ENCODE measurements at places on chromosomes 4 and X.
A peak's percentile ranks its signal among the peaks of the same experiment; 100 is the strongest.

DNA sequence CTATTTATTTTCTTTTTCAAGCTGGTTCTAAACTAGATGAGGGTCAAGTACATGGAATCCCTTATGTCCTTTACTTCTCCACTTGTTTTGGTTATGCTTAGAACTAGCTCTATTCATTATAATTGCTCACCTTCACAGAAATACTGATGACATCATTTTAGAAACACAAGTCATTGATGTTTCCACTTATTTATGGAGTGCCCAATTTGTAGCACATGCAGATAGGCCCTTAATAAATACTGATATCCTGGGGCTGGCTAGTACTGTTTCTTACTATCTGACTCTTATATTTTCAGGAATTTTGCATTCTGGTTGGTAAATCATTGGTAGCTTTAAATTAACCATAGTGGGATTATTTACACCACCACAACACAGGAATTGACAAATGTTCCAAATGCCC, 112.2 kb downstream of the NAA11 start:
- no peak for DNase-seq

DNA sequence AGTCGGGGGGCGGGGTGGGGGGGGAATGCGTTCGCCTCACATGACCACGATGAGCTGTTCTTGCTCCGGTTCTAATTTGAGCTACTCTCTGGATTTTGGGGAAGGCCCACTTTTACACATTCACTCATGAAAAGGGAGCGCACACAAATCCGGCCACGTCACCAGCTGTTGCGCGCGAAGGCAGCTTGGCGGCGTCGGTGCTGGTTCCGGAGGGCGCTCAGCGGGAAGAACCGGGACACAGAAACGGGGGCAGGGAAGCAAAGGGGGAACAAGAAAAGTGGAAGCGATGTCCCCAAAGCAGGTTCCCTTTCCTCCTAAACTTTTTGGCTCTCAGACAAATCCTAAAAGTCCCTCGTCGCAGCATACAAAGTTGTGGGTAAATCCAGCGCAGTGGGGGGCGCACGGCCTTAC, 605 bp downstream of the ANXA5 start:
- DNase-seq = no peak

DNA sequence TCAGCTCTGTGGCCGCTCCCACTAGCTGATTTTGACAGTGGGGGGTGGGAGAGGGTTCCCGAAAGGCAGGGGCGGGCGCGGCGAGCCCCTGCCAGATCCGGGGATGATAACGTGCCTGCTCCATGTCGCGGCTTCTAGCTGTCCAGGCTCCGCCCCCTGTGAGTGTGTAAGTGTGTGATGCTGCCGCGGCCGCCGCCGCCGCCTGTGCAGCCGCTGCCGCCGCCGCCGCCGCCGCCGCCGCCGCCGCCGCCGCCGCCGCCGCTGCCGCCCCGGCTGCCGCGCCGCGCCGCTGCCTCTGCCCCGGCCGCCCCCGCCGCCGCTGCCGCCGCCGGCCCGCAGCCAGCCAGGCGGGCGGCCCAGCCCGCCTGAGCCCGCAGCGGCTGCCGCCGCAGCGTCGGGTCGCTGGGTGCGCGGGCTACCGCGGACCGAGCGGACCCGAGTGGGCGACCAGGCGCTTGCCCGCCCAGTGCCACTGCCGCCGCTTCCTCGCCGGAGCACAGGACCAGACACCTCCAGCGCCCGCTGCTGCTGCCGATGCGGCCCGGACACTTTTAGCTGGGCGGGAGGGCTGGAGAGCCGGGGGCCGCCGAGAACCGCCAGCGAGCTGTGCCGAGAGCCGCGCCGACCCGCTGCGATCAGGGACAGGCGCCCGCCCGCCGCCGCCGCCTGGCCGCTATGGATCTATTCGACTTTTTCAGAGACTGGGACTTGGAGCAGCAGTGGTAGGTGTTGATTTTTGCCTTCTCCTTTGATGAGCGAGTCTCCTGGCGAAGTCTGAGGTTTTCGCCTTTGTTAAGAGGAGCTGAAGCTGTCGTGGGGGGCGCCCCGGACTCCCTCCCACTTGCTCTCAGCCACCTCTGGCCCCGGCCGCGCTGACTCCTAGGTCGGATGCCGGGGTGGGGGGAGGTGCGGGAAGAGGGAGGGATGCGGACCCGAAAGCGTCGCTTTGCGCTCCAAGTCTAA, at the start of gene AFF2:
TSS of gene AFF2 (plus strand) at position 195 of the 963 bp plus-strand sequence. CDS start at position 676, 481 bp downstream.
- DNase-seq = peak; percentile 13

DNA sequence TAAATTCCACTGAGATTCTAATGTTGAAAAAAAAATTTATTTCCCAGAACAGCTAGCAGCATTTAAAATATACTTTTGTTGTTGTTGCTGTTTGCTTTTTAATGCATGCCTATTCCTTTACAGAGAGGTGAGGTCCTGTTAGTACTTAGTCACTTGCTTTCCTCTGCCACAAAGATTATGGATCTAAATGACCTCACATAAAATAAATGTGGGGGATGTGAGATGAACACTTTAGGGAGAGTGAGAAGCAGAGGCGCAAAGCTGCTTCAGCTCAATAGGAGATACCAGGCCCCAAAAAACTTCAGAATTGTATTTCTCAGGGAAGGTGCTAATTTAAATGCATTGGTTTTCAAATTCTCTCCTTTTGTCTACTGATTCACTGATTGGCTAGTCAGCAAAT, 4.0 kb downstream of the LDB2 start:
- DNase-seq = no peak

- no peak for DNase-seq
Measured at GRCh38 chr4:33161202-33161601, 2441.0 kb downstream of the PCDH7 start.

GRCh38 chr4:179447308-179447707, 2005.1 kb upstream of the AGA start:
- no peak for DNase-seq

DNA sequence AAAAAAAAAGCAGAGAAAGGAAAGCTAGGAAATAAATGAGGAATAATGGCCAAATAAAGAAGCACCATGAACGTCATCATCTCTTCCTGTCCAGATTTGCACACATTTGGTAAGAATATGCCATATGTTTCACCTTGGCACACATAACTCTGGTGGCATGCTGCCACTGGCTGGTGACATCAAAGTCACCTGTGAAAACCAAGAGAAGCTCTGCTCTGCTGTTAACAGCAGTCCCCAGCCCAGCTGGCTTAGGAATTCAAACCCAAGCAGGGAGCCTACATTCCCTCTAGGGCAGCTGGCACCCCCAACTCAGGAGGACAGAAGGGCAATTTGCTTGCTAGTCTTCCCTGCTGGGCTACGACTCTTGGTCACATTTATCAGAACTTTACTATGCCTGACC, 77.6 kb downstream of the RASL11B start:
- no peak for DNase-seq

DNA sequence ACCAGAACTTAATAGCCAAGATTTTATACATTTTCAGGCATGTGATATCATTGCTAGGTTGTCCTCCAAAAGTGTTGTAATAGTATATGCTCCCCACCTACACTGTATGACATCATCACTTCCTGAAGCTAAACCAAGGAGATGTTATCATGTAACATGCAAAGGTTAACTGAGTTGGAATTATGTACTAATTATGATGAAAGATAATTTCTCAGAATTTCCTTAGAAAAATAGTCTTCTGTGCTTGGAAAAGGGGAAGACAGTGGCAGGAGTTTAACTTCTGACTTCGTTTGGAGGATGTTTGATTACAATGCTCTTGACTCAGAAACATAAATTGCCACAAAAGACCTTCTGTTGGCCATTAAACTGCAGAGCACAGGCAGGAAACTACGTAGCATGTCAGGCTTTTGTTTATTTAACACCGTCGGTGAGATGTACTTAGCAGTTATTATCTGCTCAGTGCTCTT, 83.6 kb upstream of the GUCY1A1 start:
- DNase-seq = no peak

- no peak for DNase-seq
Measured at GRCh38 chr4:143391261-143391660, 54.6 kb downstream of the GAB1 start.

- DNase-seq = no peak
Measured at GRCh38 chr4:41613821-41614220, 75.9 kb downstream of the LIMCH1 start.

- no peak for DNase-seq
Measured at GRCh38 chr4:169383724-169384123, 113.0 kb upstream of the SH3RF1 start.

- no peak for DNase-seq
Measured at GRCh38 chr4:10619220-10619619, 65.3 kb downstream of the CLNK start.

GRCh38 chr4:175671491-175671934, 140.6 kb downstream of the GPM6A start:
- DNase-seq = no peak

GRCh38 chr4:128951316-128951715, 141.8 kb downstream of the JADE1 start:
- DNase-seq = no peak

DNA sequence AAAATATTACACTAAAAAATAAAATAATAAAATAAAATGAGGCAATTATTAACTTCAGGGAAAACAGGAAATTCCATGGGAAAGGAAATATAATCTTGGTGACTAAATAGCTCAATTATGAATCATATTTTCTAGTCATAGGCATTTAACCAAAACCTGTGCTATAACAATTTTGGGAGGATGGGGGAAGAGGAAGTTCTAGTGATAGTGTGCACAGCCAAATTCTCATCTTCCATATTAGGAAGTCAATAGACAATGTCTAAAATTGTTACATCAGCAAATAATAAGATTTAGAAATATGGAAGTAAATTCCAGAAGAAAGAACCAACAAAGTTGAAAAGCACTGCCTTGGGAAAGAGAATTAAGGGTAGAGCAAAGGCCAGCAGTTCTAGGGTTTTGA, 2.8 kb downstream of the AWAT2 start:
- no peak for DNase-seq

DNA sequence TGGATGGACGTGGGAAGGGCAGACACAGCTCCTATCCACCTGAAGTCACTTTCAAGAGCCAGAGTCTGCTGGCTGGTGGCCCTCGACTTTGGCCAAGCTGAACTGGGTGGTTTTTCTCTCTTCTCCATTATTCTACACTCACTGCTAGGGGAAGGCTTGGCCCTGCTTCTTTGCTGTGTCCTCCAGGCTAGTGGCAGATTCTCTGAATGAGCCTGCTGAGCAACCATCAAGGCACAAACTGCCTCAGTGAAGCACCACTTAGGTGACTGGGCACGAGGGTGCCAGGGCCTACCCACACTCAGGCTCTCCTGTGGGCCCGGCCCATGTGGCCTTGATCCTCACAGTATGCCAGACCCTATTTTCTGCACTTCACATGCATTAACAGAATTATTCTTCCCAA, 92.0 kb downstream of the PJA1 start:
- DNase-seq = no peak

GRCh38 chrX:82230013-82230412, 1028.1 kb downstream of the SH3BGRL start:
- DNase-seq = no peak

DNA sequence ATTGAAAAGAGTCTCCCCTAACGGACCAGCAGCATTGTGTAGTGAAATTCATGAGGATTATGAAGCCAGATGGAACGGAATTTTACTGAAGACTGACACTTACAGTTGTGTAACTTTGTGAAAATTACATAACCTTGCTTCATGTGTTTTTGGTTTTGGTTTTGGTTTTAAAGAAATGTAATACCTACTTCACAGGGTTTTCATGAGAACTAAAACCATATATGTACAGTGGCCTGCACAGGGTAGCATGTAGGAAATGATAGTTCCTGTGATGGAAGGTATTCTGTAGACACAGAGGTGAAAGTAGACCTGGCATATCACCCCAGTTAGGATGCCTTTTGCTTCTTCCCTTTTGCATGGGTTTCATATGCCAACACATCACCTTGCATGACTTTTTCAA, 247.0 kb downstream of the BANK1 start:
- DNase-seq = no peak

- DNase-seq = no peak
Measured at GRCh38 chrX:100648458-100649417, 4.7 kb downstream of the SRPX2 start.

- DNase-seq = no peak
Measured at GRCh38 chrX:42869659-42870476, 91.9 kb upstream of the PPP1R2C start.

DNA sequence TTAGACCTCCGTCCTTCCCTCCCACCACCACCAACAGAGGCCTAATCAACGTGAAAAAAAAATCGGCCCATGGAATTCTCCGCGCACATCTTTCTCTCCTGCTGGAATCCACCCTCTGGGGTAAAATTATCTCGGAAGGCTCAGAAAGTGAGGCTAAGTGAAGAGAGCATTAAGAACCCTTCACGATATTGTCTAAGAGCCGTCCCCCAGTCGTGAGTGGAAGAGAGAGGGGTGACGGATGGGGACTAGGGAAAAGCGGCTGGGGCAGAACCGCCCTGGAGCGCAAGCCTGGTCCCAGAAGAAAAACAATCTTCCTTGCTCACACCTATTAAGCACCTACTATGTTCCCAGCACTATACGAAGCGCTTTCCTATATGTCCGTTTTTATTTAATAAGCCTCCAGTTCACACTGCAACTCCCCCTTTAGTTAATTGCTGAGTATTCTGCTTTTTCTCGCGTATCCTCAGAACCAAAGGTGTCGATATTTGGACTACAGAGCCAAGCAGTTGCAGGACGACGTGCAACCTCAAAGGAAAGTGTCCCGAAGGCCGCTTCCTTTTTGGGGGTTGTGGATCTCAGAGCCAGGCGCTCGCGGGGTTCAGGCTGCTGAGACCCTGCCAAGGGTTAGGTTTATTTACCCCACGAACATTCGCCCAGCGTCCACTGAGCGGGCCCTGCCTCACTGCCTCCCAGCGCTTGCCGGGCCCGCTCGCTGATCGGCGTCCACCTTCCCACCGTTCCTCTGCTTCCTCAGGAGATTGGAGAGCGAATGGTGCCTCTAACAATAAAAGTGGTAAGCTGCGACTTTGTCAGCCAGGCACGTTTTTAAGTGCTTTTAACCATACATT, 889 bp downstream of the MGARP start:
- no peak for DNase-seq

GRCh38 chr4:122602277-122603142, 18.4 kb downstream of the IL21 start:
- no peak for DNase-seq

GRCh38 chr4:53844551-53844950, 219.9 kb downstream of the CHIC2 start:
- DNase-seq = no peak

GRCh38 chr4:66959207-66959606, 586.1 kb downstream of the CENPC start:
- DNase-seq = no peak

GRCh38 chr4:95004912-95005311, 247.2 kb downstream of the BMPR1B start:
- DNase-seq = no peak

DNA sequence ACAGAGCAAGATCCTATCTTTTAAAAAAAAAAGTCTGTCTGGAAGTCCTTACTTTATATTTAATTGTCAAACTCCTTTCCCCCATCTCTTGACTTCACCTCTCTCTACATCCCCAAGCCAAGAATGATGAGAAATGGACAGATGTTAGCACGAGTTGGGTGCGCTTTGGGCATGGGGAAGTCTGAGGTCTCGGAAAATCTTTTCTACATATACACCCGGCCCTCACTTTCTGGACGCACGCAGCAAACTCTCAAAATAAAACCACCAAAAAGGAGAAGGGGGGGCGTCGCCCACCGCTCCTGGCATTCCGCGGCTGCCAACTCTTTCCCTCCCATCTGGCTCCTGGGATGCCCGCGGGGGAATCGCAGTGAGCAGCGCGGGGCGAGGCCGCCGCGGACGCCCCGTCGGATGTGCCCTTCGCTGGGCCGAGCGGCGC, 756 bp downstream of the IGFBP7 start:
- DNase-seq = no peak

- DNase-seq = no peak
Measured at GRCh38 chr4:123976819-123977218, 580.2 kb downstream of the SPRY1 start.
